ENCODE measurements at places on chromosomes 6 and 20.

DNA sequence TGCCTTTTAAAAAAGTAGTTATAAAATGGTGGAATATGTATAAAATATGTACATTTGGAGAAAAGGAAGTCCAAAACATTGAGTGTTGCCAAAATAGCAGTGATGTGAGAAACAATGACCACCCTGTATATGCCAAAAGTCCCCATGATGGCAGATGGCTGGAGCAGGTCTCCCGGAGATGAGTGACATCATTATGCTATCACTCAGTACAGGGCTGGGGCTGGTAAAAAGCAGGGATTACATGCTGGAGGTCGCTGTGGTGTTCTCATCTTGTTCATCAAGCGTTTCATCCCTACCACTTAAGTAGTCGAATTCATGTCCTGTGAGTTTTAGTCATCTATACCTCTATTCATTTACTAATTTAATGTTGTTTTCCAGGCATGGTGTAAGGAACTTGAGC lies 315.3 kb upstream of the SLC35B3 start:
- DNase-seq, result no peak

DNA sequence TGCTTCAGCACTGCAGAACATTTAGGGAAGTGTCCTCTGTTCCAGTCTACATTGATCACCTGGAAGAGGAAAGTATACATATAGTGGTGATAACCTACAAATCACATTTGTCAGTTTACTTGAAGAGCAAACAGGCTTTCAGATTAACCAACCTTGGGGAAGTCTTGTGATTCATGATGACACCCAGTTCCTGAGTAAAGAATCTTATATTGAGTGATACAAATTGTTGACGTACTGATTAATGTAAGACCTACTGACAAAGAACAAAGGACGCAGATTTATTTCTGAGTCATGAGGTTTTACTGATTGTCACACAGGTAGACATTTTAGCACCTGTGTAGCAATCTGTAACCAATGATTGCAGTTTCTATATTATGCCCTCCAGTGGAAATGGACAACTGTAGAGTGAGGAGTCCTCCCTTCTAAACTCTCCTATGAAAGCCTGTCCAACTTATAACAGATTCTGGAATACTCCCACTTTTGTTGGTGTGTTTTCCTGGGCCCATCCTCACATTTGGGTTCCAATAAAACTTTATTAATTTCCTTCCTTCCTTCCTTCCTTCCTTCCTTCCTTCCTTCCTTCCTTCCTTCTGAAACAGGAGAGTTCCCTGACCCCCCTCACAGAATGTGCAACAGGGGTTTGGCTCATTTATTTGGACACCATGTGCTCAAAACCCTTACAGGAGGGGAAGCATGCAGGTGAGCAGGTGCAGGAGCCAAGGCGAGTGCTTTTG lies 113.5 kb downstream of the SLC35B3 start:
- DNase-seq, result no peak

GRCh38 chr6:107534571-107535141 lies 44.7 kb downstream of the SOBP start:
- DNase-seq, result no peak

- no peak for DNase-seq
Measured at GRCh38 chr6:24568683-24569082, 73.9 kb downstream of the ALDH5A1 start.

DNA sequence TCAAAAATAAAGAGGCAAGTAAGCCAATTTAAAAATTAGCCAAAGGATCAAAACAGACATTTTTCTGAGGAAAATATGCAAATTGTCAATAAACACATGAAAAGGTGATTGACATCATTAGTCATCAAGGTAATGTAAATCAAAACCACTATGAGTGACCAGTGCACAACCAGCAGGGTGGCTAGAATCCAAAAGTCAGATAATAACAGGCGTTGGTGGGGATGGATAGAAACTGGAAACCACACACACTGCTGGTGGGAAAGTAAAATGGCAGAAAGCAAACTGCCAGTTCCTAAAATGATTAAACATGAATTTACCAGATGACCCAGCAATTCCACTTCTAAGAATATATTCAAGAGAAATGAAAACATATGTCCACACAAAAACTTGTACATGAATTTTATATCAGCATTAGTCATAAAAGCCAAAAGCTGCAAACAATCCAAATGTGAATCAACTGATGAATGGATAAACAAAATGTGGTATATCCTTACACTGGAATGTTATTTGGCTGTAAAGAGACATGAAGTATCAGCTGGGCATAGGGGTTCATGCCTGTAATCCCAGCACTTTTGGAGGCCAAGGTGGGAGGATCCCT lies 74.8 kb upstream of the MBOAT1 start:
- DNase-seq, result no peak

DNA sequence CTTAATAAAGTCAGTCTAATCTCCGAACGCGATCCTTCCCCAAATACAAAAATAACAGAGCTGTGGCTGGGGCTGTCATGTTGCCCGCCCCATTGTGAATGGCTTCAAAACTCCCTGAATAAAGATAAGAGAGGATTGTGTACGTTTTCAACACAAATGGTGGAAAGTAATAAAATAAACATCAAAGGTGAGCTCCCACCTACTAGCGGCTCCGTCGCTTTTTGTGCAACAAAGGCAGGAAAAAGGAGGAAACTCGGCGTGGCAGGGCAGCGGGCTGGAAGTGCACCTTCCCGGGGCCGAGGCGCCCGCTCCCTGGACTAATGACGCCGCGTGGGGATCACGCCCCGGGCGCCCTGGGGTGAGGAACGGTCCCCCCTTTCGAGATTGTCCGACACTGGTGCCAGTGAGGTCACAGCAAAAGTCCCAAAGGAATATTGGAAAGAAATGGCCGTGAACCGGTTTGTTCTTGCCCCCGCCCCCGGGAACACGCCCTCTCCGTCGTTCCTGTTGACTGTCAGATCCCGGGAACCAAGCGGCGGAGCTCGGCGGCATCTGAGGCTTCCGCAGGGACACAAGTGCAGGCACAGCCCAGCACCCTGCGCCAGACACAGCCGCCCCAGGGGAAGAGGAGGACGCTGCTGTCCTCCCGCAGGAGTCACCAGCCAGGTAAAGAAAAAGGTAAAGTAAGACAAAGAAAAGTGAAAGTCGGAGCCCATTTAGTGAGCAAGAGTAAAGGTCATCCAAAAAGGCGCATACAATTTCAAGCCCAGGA lies 1.1 kb upstream of the FOXQ1 start:
- no peak for DNase-seq

DNA sequence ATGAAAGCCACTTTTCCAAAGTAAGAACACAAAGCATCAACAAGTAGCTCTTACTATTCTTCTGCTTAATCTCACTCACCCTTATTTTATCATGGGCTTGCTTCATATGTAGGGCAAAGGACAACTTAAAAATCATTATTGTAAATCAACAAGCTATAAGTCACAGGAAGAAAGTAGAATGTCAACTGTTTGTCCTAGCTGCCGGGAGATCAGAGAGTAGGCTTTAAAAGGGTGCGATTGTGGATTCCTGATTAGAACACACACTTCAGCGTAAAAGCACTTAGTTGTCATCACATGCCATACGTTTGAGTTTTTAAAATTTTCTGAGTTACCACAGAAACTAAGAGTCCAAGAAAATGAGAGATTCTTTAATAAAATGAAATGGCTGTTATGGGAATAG lies 44.4 kb upstream of the NHSL1 start:
- DNase-seq, result peak; percentile 35

GRCh38 chr6:42017021-42017643 lies 33.2 kb upstream of the TAF8 start:
- DNase-seq, result no peak

DNA sequence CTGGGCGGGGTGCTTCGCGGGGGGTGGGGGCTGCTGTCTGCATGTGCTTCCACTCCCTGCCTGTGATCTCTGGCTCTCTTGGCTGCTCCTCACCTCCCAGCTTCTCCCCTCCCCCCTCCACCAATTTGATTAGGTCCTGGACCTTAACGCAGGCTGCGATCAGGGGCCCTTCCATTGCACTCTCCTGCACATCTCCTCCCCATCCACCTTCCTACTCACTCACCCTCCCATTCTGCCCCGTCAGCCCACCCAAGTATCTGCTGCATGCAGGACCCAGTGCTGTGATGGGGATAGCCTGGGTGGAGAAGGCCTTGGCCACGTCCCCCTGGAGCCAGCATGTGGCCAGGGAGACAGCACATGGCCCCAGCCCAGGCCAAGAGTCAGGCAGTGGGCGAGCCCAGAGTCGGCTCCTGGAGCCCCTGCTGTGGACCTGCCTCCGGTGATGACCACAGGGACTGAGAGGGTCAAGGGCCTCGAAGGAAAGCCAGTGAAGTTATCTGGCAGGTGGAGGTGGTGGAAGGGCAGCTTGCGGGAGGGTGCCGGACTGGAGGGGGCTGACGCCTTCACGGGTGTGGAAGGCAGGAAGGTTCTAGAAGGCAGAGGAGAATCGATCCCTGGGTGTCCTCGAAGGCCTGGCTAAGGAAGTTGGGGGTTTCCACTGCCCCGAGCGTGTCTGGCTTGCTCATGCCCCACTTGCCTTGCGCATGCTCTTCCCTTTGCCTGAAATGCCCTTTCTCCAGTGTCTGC lies 40.7 kb downstream of the SRC start:
- DNase-seq, result no peak

- DNase-seq, result no peak
Measured at GRCh38 chr6:74356391-74356790, 660.4 kb downstream of the CD109 start.

DNA sequence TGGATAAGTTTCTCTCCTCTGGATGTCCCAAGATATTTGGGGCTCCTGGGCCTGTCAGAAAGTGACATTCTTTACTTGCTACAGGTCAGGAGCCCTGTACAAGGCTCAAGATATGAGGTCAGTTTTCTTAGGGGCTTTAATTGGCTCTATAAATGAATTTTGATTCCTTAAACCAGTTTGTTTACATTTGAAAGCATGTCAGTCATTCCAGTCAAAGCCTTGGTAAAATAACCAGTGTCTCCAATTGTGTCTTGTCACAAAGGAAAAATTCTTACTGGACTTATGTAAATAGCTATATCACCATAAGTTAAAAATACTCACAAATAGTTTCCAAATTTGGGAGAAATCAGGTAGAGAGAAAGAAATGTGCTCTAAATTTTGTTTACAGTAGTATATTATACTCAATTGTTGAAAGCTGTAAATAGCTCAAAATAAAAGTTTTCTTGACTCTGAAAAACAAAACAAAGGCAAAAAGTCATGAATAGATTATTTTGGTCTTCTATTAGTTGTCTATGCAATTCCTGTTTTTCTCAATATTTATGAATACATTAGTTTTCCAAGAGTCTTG lies 22.9 kb downstream of the RNF182 start:
- DNase-seq, result no peak

- no peak for DNase-seq
Measured at GRCh38 chr6:133871131-133871530, 17.8 kb upstream of the TCF21 start.

- no peak for DNase-seq
Measured at GRCh38 chr6:93566285-93566684, 146.9 kb upstream of the EPHA7 start.

GRCh38 chr20:56766528-56766927 lies 137.4 kb downstream of the TFAP2C start:
- DNase-seq, result no peak

DNA sequence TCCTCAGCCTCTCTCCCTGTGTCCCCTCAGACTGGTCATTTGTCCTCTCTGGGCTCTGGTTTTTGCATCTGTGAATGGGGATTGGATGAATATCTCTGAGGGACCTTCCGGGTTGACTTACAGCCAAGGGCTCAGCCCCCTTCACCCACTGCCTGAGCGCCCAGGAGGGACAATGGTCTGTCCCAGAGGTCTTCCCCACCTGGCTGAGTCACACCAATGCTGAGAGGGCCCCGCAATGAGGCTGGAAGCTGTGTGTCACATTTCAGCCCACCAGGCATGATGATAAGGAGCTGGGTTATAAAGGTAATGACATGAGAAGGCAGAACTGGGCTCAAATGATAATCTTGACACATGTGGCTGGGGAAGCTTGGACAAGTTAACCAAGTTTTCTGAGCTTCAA lies 70.5 kb downstream of the TOX2 start:
- no peak for DNase-seq

DNA sequence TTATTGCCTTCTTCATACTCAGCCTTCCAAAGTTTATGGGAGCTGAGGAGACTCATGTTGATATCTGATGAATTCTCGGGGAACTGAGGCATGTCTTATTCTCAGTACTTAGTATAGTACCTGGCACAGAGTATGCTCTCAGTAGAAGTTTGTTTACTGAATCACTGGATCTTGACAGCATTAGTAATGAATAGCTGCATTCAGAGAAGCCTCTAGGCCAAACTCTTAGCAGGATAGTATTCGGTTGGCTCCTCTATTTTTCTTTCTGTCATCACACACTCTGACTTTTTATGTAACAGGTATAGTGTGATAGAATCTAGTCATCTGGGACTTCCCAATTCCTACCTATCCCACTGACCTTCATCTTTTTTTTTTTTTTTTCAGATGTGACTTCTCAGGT lies 566.4 kb upstream of the MAN1A1 start:
- peak; percentile 43 for DNase-seq

DNA sequence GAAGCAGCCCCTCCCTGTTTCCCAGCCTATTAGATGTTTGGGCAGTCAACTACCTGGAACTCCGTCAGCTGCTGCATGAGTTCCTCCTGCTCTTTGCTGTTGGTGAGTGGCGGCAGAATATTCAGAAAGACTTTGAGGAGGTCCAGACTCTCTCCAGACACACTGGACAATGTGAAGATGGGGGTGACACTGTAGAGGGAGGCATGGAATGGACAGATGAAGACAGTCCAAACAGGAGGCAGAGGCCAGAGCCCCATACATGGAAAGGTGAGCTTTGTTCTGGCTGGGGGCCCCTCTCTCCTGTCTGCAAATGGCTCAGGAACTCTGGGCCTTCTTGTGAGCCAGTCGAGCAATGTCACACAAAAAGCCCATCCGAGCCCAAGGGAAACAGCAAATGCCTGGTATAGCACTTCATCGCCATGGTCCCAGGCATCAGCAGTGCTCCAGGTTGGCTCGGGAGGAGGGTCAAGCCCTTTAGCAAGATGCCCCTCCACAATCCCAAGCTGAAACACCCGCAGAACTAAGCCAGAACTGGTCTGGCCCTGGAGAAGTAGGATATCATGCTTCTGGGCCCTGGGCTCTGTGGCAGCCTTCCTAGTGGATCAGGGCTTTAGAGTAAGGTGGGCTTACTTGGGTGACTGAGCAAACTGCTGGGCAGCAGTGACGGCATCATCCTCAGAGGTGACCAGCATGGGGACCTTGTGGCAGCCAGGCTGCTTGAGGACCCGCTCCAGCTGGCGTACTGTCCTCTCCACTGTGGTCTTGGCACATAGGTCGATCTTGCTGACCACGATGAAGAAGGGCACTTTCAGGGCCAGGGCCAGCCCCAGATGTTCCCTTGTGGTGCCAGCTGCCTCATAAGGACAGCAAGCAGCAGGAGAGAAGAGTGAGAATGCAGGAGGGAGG lies 4.9 kb downstream of the GTPBP2 start:
- DNase-seq, result no peak
